ENCODE measurements at places on chromosomes 13 and 19.

GRCh38 chr19:38317104-38317612 is 1.4 kb upstream of the YIF1B start:
- no peak for DNase-seq

GRCh38 chr19:38252941-38253691 is 3.1 kb downstream of the PPP1R14A start:
- no peak for DNase-seq

- no peak for DNase-seq
These were observed 73.2 kb upstream of the MBNL2 start for GRCh38 chr13:97148894-97149293.

DNA sequence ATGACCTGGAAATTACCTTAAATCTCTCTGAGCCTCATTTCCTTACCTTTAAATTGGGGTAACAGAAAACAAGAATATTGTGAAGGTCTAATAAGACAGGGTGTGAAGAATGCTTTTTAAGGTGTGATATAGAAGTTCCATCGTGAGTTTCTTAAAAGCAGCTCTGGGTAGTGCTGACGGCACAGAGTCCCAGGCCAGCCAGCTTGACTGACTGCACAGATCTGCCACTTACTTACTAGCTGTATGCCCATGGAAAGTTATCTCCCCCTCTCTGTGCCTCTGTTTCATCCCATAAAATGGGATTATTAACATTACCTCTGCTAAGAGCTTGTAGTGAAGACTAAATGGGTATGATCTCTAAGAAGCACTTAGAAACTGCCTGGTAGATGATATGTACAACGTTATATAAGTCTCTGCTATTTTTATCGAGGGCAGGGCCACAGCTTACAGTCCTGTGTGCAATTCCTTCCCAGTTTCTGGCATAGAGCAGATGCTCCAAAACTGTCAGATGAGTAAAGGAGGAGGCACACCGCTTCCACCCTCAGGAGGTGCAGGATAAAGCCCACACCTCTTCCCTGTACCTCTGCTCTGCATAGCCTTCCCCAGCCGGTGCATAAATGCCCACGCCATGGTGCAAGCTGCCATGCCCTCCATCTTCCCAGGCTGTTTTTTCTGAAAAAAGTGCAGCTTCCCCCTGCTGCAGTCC is 99.6 kb downstream of the MBNL2 start:
- no peak for DNase-seq

DNA sequence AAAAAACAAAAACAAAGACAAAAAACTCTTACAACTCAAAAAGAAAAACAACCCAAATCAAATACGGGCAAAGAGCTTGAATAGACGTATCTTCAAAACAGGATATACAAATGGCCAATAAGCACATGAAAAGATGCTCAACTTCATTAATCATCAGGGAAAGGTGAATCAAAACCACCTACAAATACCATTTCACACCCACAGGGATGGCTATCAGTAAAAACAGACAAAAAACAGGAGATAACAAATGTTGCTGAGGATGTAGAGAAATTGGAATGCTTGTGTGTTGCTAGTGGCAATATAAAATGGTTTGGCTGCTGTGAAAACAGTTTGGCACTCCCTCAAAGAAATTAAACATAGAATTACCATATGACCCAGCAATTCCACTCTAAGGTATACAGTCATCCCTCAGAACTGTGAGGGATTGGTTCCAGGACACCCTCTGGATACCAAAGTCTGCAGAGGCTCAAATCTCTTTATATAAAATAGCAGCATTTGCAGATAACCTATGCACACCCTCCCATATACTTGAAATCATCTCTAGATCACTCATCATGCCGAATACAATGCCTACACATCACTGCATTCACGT is 29.7 kb downstream of the MLLT1 start:
- DNase-seq: no peak

GRCh38 chr19:5890099-5890498 is 13.5 kb downstream of the NDUFA11 start:
- no peak for DNase-seq

GRCh38 chr13:45733361-45733760 is 31.2 kb downstream of the CBY2 start:
- no peak for DNase-seq

DNA sequence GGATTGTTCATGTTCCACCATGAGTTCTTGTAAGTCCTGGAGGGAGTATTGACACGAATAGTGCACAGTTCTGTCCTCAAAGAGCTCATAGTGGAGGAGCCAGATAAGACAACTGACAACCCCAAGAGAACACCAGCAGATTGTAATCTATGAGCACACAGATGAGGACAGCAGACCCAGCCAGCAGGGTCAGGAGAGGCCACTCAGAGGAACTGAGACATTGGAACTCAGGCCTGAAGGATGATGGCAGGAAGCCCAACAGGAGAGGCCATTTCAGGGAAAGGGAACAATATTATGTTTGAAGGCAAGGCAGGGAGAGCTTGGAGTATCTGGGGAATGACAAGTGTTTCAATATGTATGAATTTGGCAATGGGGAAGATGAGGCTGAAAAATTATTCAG is 63.7 kb upstream of the IPO5 start:
- no peak for DNase-seq

DNA sequence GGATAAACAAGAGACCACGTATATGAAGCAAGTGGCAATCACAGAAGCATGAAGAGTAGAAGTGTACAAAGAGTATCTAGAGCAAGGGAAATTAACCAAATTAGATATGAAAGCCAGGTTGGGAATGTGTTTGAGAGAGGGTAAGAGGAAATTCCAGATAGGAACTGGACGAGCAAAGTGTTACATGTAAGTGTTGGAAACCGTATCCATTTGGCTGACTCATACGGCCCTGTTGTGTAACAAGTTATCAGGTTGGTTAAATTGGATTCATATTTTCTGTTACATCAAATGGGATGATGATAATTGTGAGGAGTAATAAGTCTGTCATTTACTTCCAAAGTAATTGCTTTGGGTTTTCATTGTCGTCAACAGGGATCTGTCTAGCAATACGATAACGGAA is 46.7 kb downstream of the RXFP2 start:
- DNase-seq: no peak
